ENCODE measurements at places on chromosomes 3 and 15.

GRCh38 chr3:71589132-71589531, 5.6 kb upstream of the FOXP1 start:
- DNase-seq: no peak

DNA sequence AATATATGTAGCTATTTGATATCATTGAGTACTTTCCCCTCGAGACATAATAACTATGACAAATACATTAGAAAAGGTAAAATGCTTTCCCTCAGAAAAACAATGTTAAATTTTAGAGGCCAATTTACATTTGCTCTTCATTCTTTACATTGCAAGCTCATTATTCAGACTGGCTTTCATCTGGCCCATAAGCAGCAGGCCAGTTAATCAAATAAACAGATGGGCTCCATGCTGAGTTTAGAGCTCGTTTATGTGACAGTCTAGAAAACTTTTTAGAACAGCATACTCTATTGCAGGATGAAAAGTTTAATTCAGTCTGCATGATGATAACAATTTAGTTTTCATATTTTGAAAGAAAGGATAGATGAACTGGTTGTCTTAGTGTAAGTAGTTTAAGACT, 150.6 kb downstream of the DUT start:
- no peak for DNase-seq

- DNase-seq: no peak
These were observed 8.7 kb downstream of the SRP14 start for GRCh38 chr15:40029979-40030893.

- no peak for DNase-seq
These were observed 1.0 kb downstream of the LIMD1 start for GRCh38 chr3:45595364-45596195.

DNA sequence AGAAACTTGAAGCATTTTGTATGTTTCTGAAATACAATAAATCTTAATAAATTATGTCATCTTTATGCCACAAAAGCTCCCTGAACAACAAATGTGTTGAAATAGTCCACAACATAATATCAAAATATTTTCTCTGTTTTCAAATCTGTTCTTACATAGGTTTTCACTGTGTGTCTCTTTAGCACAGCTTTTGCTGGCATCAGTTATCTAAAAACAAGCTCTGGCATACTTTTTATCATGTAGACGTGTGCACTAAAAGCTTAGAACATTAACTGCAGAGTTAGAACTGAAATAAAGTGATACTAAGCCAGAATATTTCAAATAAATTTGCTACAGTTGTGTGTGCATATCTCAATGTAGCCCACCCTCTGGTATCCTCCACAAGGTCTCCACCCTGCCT, 41.8 kb upstream of the ALCAM start:
- no peak for DNase-seq

DNA sequence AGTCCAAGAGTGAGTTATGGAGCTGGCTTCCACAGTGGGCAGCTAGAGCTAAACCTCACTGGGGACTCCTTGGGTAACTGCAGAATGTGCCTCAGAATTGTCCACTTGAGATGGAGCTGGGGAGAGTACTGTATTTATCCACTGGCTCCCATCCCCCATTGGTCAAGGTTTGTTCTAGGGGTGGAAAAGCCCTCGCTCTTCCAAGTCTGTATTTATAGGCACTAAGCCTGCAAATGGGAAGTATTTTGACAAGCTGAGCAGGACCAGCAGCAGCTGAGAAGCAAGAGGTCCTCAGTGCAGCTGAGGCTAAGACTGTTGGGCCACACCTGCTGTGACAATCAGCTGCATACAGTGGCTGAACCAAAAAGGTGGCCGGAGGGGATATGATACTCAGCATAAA, 5.8 kb downstream of the USP13 start:
- DNase-seq: no peak

- no peak for DNase-seq
These were observed 34.7 kb downstream of the AADACL2 start for GRCh38 chr3:151768393-151768930.

DNA sequence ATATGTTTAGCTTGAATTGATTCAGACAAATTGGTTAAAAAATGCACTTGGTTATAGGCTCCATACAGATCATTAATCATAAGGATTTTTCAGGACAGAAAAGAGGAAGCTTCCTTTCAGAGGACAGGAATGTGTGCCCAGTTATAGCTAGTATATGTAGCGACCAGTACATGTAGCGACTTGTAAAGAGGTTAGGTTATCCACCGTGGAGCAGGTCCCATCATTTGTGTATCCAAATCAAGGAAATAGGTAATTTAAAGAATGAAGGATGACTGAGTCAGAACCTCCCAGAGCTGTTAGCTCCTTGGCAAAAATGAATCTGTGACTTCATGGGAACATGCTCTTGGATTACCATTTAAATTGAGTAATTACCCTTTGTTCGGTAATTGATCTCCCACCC, 15.8 kb upstream of the P2RY12 start:
- no peak for DNase-seq

DNA sequence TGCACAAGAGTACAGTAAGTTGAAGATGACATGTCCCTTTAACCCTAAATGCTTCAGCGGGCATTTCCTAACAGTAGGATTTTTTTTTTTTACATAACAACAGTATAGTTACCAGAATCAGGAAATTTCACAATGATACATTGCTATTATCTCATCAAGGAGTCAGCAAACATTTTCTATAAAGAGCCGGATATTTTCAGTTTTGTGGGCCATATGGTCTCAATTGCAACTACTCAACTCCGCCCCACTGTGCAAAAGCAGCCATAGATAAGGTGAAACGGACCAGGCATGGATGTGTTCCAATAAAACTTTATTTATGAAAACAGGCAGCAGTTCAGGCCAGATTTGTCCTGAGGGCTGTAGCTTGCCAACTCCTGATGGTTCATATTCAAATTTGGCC, 130.6 kb downstream of the SMAD6 start:
- no peak for DNase-seq

- no peak for DNase-seq
These were observed 42.2 kb downstream of the AKAP13 start for GRCh38 chr15:85422607-85423006.

DNA sequence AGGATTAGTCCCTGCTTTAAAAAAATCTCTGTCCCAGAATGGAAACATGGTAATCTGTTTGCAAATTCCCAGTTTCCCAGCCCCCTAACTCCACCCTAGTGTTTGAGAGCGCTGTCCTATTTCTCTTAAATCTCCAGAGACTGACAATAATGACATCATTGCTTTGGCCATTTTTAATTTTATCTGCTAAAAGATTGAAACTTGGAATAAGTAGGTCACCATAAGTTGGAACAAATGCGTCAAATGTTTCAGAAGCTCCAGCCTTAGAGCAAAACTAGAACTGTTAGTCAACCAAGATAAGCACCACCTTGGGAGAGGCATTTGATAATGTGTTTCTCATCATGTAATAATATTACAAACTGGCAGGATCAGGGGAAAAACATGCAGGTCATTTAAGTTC, 25.7 kb upstream of the MB21D2 start:
- no peak for DNase-seq

DNA sequence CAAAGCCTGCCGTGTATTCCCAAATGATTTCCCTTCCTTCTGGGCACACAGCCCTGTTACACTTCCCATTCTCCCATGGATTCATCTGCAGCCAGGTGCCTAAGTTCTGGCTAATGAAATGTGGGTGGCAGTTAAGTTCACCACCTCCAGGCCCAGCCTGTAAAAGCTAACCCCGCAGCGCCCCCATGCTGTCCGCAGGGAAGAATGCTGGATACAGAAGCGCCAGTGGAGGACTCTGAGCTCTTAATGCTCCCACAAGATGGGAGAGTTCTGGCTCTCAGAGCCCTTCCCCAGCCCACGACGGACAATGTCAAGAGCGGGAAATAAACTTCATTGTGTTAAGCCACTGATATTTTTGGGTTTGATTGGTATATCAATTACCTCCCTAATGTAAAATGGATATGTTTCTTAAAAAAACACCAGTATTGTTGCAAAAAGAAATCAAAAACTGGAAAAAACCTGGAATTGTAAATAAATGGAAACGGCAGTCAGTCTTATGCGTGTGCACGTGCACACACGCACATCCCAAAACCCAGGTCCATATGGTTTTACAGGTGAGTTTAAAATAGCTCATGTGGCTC, 37.7 kb upstream of the FGD5 start:
- DNase-seq: no peak

GRCh38 chr15:37891766-37892368, 42.6 kb upstream of the TMCO5A start:
- DNase-seq: no peak

- no peak for DNase-seq
These were observed 51.2 kb downstream of the IL20RB start for GRCh38 chr3:137008976-137009375.

DNA sequence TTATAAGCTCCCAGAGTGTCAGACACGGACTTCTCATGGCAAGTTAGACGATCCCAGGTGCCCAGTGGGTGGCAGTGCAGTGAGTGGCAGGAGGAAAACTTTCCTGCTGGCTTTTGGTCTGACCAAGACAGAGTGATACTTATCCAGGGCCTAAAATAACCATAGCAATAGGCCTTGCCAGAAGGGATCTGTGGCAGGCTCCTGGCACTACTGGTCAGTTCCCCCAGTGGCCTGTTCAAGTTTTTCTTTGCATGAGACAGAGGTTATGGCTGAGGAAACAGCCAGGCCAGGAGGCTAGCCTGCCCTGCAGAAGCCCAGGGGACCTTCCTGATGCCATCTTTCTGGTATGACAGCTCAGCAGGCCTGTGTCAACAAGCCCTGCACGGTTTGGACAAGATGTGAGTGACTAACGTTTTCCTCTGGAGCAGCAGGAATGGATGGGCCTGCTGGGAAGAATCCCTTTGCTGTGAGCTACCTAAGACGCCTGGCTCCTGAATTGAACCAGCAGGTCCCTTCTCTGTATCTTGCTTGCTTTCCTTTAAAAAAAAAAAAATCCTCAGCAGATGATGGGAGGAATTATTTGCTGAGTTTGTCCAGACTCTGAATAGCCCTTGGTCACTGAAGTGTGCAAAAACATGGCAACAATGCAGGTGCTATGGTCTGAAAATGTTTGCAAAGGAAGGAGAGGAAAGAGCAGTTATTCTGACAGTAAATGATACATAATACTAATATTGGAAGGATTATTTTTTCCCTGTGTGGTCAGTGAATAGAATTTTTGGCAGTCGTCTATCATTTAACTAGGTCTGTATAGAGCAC, 18.0 kb downstream of the SCG5 start:
- DNase-seq: no peak

- no peak for DNase-seq
These were observed 97.7 kb upstream of the P2RY1 start for GRCh38 chr3:152737021-152737908.

DNA sequence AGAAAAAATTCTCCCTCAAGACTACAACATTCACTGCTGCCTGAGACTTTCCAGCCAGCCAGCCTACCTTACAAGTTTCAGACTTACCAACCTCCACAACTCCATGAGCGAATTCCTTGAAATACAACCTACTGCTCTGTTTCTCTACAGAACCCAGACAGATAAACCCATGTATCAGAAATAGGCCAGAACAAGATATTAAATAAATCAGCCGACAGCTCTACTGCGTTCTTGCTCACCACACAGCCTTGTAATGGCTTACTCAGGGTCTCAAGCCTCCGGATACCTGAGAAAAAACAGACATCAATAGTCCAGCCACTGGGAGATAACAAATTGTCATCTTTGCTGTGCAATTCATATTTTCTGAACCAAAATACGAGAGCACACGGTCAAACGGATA, 43.6 kb upstream of the LIPC start:
- DNase-seq: no peak

GRCh38 chr3:43180027-43180426, 74.1 kb upstream of the POMGNT2 start:
- no peak for DNase-seq

DNA sequence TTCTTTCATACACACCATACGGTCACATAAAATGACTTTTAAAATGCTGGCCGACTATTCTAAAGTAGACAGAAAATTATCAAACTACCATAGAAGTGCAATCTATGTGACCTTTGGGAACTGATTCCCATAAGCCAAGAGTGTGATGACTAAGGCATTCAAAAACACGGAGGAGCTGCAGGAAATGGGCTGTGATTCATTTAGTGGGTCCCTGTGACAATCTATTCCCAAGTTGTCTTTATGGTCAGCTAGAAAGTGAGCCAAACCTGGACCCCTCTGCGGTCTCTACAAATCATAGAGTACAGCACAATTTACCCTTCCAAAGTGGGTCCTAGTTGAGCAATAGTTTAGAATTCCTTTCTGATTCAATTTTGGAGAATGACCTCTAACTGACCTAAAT, 251.5 kb upstream of the CBLB start:
- no peak for DNase-seq

DNA sequence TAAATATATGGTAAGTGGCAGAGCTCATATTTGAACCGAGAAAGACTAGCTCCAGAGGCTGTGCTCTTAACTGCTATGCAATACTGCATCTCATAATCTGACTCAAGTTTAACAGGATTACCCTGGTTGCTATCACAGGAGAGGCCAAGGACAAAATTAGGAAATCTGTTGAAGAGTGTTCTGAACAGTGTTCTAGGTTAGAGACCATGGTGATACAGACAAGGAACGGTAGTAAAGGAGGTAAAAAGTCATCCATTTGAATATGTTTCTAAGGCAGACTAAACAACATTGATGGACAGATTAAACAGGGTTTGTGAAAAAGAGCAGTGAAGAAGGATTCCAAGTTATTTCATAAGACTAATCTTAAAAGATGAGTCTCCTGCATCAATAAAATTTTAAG, 22.1 kb downstream of the PLOD2 start:
- DNase-seq: no peak

DNA sequence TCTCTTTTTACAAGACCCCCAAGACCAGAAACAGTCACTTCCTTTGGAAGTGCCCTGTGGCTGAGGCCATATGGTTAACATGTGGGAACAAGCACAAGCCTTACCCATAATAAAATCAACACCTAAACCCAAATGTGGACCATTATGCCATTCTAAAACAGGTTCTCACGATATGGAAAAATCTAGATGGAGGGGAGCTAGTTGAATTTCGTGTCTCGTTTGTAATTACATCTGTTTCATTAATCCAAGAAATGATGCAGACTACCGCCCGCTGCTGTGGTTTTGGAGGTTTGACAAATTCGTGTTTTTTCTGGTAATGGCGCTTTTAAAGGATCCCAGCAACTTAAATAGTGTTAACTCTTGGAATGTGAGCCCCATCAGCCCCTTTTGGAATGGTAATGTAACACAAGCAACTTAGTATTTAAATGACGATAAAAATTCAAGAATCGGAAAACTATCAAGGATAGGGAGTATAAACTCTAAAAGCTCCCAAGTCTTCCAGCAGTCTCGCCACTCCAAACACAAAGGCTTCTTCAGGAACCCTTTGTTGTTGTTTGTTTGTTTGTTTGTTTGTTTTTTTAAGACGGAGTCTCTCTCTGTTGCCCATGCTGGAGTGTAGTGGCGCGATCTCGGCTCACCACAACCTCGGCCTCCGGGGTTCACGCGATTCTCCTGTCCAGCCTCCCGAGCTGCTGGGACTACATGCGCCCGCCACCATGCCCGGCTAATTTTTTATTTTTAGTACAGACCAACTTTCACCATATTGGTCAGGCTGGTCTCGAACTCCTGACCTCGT, 1.1 kb downstream of the CNBP start:
- DNase-seq: no peak

GRCh38 chr3:84547971-84548970, 410.5 kb upstream of the CADM2 start:
- DNase-seq: no peak
